Karpas-422 (cell line): ENCODE measurements at places on chromosomes 3 and 15. TPM values are rescaled to one million over a fixed set of nuclear protein-coding genes. Genes with fewer than 3 reads are reported as not detected.

Gene CADPS
- 0.76 and 1.9 TPM in 2 replicates for total RNA-seq

Gene SLC27A2
- not detected in 2 replicates for total RNA-seq

- no peaks in the 10 kb centered on the region for H3K36me3 ChIP-seq
- no peak for DNase-seq
- H3K27ac ChIP-seq = no peak overlapping the region
- H3K27me3 ChIP-seq = no peaks in the 10 kb centered on the region
- no peaks in the 10 kb centered on the region for H3K4me1 ChIP-seq
- H3K4me3 ChIP-seq = no peak overlapping the region
These were observed 51.5 kb upstream of the SLCO2A1 start for GRCh38 chr3:134081211-134081610.

Gene SLC6A1
- not detected in 2 replicates for total RNA-seq

GRCh38 chr3:8532251-8532871 is 30.7 kb downstream of the LMCD1 start:
- H3K4me1 ChIP-seq = no peaks in the 10 kb centered on the region
- H3K36me3 ChIP-seq = no peaks in the 10 kb centered on the region
- no peak for DNase-seq
- H3K27ac ChIP-seq = no peak overlapping the region
- H3K4me3 ChIP-seq = no peak overlapping the region
- no peaks in the 10 kb centered on the region for H3K27me3 ChIP-seq

GRCh38 chr3:80079886-80080285 is 312.1 kb upstream of the ROBO1 start:
- no peaks in the 10 kb centered on the region for H3K4me1 ChIP-seq
- no peaks in the 10 kb centered on the region for H3K27me3 ChIP-seq
- no peaks in the 10 kb centered on the region for H3K36me3 ChIP-seq
- H3K4me3 ChIP-seq = no peak overlapping the region
- no peak overlapping the region for H3K27ac ChIP-seq

- H3K4me1 ChIP-seq = no peaks in the 10 kb centered on the region
- no peaks in the 10 kb centered on the region for H3K36me3 ChIP-seq
- no peak overlapping the region for H3K27ac ChIP-seq
- H3K4me3 ChIP-seq = no peak overlapping the region
- no peaks in the 10 kb centered on the region for H3K27me3 ChIP-seq
- no peak for DNase-seq
These were observed 61.8 kb downstream of the CACNA2D2 start for GRCh38 chr3:50441424-50442217.
